Chondrocyte (in vitro differentiated cells): ENCODE measurements at places on chromosomes 4 and X. TPM values are rescaled to one million over a fixed set of nuclear protein-coding genes. Genes with fewer than 3 reads are reported as not detected.

Gene RBM41
- 11.8 to 13.5 TPM (median 12.6 TPM) in 3 replicates for total RNA-seq

Gene GABRA4
- not detected in 3 replicates for total RNA-seq

Gene DMRTC1
- not detected in 3 replicates for total RNA-seq

Gene CLGN
- 0.41 to 0.89 TPM (median 0.60 TPM) in 3 replicates for total RNA-seq

Gene MAGEB2
- total RNA-seq, result not detected in 3 replicates

Gene LUZP4
- not detected in 3 replicates for total RNA-seq

Gene EMCN
- total RNA-seq, result 0.19 TPM in 1 of 3 replicates, not detected in the others

Gene LDOC1
- total RNA-seq, result 28.6 to 33.8 TPM (median 30.9 TPM) in 3 replicates

Gene TRPC3
- 0.20 to 0.39 TPM in 2 of 3 replicates, not detected in the other for total RNA-seq

Gene ART3
- 0.40 to 0.41 TPM in 2 of 3 replicates, not detected in the other for total RNA-seq

Gene NR0B1
- not detected in 3 replicates for total RNA-seq

Gene MAP7D2
- 0.28 to 0.62 TPM (median 0.53 TPM) in 3 replicates for total RNA-seq

Gene EGFL6
- total RNA-seq, result 0.18 to 0.22 TPM in 2 of 3 replicates, not detected in the other

Gene OPHN1
- total RNA-seq, result 6.0 to 9.2 TPM (median 6.1 TPM) in 3 replicates

Gene DSPP
- total RNA-seq, result not detected in 3 replicates

Gene UGT8
- 0.17 TPM in 1 of 3 replicates, not detected in the others for total RNA-seq

Gene FHDC1
- total RNA-seq, result 4.2 to 8.9 TPM (median 4.4 TPM) in 3 replicates

Gene GLRA2
- not detected in 3 replicates for total RNA-seq

Gene RPA4
- 0.12 to 0.34 TPM (median 0.28 TPM) in 3 replicates for total RNA-seq

Gene EXOC1L
- total RNA-seq, result not detected in 3 replicates

Gene TBC1D9
- total RNA-seq, result 40.5 to 46.5 TPM (median 42.0 TPM) in 3 replicates

Gene RBMX
- total RNA-seq, result 111 to 145 TPM (median 122 TPM) in 3 replicates

Gene SUPT20HL1
- total RNA-seq, result not detected in 3 replicates

Gene ANOS1
- total RNA-seq, result 9.6 to 23.1 TPM (median 22.3 TPM) in 3 replicates

Gene UGT2B15
- total RNA-seq, result not detected in 3 replicates

Gene EFHC2
- not detected in 3 replicates for total RNA-seq

Gene SASH3
- total RNA-seq, result not detected in 3 replicates

Gene DRP2
- total RNA-seq, result 0.23 to 0.92 TPM (median 0.37 TPM) in 3 replicates

Gene STARD8
- 0.31 to 0.49 TPM (median 0.37 TPM) in 3 replicates for total RNA-seq

Gene UGT2A1
- not detected in 3 replicates for total RNA-seq

Gene CXorf49
- not detected in 3 replicates for total RNA-seq

Gene FABP2
- not detected in 3 replicates for total RNA-seq

Gene PRSS12
- total RNA-seq, result 8.9 to 15.3 TPM (median 15.1 TPM) in 3 replicates

Gene PLP1
- total RNA-seq, result 0.77 to 1.2 TPM (median 1.1 TPM) in 3 replicates

Gene TREX2
- total RNA-seq, result 0.80 to 1.6 TPM (median 1.6 TPM) in 3 replicates

Gene DMD
- total RNA-seq, result 196 to 306 TPM (median 201 TPM) in 3 replicates

Gene XPNPEP2
- total RNA-seq, result not detected in 3 replicates

Gene OTUD6A
- total RNA-seq, result not detected in 3 replicates

Gene HEPH
- total RNA-seq, result 0.50 to 9.0 TPM (median 0.59 TPM) in 3 replicates

Gene NPNT
- 2.7 to 3.2 TPM (median 2.8 TPM) in 3 replicates for total RNA-seq

Gene ABLIM2
- 0.47 to 0.70 TPM (median 0.64 TPM) in 3 replicates for total RNA-seq

Gene SLC9B1
- 1.1 to 1.3 TPM (median 1.1 TPM) in 3 replicates for total RNA-seq

Gene CPE
- total RNA-seq, result 269 to 284 TPM (median 275 TPM) in 3 replicates

Gene ADH7
- not detected in 3 replicates for total RNA-seq
